ENCODE measurements at places on chromosomes 5 and 9.

DNA sequence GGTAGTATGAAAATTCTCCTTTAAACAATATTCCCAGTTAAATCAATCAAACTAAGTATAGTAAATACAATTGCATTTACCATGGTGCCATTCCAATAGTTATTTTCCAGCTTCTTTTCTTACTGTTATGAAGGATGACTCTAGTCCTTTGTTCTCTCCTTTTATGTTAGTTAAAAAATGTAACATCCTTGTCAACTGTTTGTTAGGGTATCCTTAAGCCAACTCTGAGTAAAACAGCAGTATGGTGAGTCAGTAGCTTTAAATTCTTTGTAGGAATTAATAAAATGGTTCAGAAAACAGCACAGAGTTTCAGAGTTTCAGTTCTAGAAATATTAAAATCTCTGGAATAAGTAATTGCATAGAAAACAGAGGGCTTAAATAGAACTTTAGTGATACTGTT is 384.4 kb downstream of the MTRR start:
- DNase-seq = no peak

- DNase-seq = peak; percentile 97
Observed at GRCh38 chr5:180136630-180137381, 65.2 kb upstream of the RNF130 start.

DNA sequence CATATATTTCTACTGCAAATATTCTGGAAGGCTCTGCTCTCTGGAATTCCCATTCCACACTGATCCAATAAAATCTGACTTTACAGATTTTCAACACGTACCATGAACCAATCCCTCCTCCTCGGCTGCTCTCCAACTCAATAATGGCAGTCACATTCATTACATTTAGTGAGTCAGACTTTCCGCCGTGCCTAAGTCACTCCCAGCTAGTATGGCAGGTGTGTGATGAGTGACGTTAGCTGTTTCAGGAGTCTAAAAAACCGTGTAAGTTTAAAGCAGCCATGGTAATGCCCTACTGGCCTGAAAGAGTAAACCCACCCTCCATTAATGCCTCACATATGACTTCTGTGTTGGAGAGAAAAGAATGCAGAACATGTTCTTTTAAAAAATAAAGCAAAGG is 3.3 kb downstream of the FBN2 start:
- DNase-seq = peak; percentile 37

DNA sequence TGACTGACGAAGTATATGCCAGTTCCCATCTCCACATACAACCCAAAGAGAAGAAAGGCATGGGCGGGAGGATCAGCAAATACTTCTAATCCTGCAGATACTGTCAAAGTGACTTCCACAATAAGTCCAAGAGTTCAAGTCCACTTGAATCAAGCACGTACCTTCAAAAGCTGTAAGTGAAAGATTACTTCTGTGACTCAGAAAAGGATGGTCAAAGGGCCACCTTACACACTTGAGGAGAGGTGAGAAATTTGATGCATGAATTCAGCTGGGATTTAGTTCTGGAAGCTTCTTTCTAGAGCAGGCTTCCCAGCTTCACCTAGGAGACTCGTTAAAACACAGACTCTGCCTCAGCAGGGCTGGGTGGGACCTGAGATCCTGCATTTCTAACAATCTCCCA is 357.5 kb downstream of the GLIS3 start:
- no peak for DNase-seq

- DNase-seq = no peak
Observed at GRCh38 chr5:1272201-1272600, 22.7 kb downstream of the TERT start.

DNA sequence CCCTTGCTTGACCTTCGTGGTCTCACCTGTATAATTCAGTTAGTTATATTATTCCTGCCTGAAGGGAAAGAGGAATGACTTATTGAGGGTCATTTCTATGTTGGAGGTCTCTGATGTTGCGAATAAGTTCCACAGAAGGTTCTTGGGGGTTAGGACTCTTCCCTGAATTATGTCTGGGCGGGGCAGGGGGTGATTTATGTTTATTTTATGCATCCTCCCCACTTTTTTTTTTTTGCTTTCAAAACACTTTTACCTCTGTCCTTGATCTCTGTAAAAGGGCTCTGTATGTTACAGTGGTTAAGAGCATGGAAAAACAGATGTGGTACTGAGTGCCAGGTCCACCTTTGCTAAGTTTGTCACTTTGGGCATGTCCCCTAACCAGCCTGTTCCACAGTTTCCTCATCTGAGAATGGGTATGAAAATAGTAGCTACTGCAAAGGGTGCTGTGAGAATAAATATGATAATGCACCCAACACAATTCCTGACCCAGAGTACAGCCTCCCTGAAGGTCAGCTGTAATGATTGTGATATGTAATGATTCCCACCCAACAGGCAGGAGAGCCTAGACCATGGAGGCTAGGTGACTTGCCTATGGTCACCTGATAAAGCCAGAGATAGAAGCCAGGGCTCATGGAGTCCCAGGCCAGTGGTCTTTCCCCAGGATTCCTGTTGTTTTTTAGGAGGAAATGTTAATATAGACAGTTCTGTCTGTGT is 54.8 kb downstream of the SLC22A5 start:
- no peak for DNase-seq

DNA sequence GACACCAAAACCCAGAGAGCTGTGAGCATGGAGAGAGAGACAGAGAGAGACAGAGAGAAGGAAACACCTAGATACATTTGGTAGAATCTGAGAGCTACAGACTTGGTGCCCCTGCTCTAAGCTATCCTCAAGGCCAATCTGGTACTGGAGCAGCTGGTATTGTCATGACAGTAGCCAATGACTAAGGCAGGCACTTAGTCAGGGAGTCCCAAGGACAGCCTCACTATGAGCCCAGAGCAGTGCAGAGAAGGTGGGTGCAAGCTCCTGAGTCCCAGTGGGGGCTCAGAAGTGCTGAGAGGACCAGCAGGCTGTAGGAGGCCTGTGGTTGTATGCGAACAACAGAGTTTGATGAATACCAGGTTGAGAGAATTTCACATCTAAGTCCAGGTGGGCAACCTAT is 300.4 kb upstream of the ZNF608 start:
- DNase-seq = no peak

GRCh38 chr5:116032094-116032517 is at the start of gene ARL14EPL:
ARL14EPL (plus strand) TSS chr5:116032472; CDS start chr5:116051466, 18,994 bp downstream.
- DNase-seq = peak; percentile 75

DNA sequence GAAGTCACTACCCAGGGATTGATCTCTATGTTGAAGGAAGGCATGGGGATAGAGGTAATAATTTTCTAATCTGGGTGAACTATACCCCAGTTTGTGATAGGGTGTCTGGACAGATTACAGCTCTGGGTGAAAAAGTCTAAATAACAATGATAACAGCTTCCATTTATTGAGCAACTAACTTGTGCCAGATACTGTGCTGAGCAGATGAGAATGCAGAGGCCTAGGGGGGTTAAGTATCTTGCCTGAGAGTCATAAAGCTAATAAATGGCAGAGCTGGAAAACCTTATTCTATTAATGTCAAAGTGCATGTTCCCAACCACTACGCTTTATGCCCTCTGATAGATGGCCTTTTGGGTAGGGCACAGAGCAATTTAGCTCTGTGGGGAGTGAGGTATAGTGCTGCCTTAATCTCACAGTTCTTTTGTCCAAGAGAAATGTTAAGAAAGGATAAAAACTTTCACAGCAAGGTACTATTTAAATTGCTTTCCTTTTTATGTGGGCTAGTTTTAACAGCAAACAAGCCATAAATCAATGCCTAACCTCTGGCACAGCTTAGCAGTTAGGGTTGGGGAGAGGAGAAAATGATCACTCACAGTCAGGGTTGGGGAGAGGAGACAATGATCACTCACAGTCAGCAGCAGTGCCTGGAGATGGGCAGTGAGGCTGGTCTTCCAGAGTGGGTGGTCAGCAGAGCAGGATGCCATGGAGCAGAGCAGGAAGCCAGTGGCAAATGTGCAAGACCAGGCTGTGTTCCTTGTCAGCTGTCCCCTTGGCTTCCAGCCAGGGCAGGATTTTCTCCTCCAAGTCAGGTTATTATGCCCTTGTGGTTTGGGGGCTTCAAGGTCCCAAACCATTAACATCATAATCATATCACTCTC is 187.0 kb downstream of the CARTPT start:
- DNase-seq = no peak

All from urothelium cell line (cell line).